Stimulated activated CD8-positive, alpha-beta memory T cell treated with anti-CD3 and anti-CD28 coated beads, Interleukin-4, amount 100 ng/mL, for 1 hour (primary cell): ENCODE measurements at places on chromosomes 3 and 15.

- no peak for DNase-seq
Measured at GRCh38 chr3:192570821-192571791, 156.2 kb downstream of the FGF12 start.

- DNase-seq: no peak
Measured at GRCh38 chr3:133843634-133844033, 38.0 kb downstream of the SRPRB start.

GRCh38 chr15:89828281-89829145, 13.9 kb upstream of the ANPEP start:
- no peak for DNase-seq

GRCh38 chr3:42001777-42002176, 39.9 kb upstream of the ULK4 start:
- no peak for DNase-seq

- DNase-seq: no peak
Measured at GRCh38 chr3:71240034-71240433, 343.5 kb downstream of the FOXP1 start.

- no peak for DNase-seq
Measured at GRCh38 chr3:11155341-11156025, 1.2 kb downstream of the HRH1 start.

- DNase-seq: no peak
Measured at GRCh38 chr15:85010386-85011159, 28.9 kb downstream of the PDE8A start.

DNA sequence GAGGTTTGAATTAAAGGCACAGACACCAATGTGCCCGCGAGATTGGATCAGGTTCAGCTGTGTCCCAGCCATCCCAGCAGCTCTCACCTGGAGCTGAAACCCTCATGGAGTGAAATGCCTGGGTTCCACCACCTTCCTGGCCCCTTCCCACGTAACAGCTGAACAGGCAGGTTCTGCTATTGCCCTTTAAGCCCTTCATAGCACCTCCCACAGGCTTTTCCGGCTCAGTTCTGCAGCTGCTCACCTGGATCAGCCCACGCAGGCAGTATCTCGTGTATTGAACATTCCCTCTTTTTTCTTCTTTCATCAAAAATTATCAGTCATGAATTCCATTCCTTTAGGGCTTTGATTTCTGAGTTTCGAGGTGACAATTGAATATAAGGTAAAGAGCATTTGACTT, 129.8 kb downstream of the SLC9A9 start:
- DNase-seq: no peak

DNA sequence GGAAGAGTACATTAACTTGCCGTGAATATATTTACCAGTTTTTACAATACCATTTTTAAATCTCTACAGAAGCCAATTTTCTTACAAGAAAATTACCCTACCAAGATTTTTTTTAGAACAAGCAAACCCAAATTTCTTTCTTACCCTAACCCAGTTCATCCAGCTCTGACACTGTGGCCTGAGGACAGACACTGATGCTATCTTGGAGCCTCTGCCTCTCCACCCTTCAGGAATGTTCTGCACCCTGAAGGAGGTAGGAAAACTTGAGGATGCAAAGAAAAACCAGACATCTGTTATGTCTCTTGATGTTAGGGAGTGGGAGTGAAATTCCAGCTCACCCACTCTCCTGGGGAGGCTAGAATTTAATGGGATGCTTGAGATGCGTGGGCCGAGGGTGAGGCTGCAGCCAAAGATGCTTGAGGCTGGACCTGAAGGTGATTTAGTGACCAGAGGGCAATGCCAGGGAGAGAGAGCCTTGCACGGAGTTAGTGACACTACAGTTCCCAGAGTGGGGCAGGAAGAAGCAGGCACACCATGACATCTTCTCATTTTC, 69.9 kb downstream of the LIPC start:
- no peak for DNase-seq

GRCh38 chr3:69250014-69250413, 127.6 kb upstream of the LMOD3 start:
- DNase-seq: no peak

GRCh38 chr15:48573780-48574179, 71.7 kb downstream of the FBN1 start:
- DNase-seq: no peak

GRCh38 chr3:194274424-194275085, 76.6 kb downstream of the CPN2 start:
- no peak for DNase-seq

GRCh38 chr3:44012160-44012899, 229.4 kb upstream of the TOPAZ1 start:
- no peak for DNase-seq

GRCh38 chr3:52798978-52799476, 4.4 kb downstream of the ITIH3 start:
- DNase-seq: no peak

DNA sequence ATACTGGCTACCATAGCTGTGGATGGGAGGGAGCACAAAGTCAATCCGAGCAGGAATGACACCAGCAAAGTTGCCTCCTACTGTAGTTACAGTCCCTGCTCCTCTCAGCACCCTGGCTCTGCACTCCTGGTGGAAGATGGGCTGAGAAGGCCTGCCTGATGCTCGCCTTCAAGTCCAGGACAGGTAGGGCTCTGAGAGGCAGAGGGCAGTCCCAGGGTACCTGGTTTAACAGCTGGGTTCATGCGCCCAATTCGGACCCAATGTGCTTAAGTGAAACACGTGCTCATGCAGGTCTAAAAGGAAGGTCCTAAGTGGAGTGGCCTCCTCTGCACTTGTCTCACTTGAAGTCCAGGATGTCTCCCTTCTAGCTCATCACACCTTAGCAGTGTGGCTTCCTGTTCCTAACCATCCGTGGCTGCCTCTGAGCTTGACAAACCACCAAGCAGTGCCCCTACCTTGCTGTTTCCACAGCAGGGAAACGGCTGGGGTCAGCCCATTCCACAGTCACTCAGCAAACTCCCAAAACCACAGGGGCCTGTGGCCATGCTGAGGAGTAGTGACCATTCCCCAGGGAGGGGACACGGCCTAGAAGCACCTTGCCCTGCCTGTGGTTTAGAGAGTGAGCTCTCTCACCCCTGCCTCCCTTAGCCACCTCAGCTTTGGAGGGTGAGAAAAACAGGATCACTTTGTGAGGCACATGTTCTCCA, 3.9 kb upstream of the MUSTN1 start:
- peak; percentile 9 for DNase-seq

GRCh38 chr15:31732726-31733125, 297.6 kb upstream of the CHRNA7 start:
- no peak for DNase-seq

- DNase-seq: no peak
Measured at GRCh38 chr3:100008081-100008698, 106.1 kb downstream of the FILIP1L start.

DNA sequence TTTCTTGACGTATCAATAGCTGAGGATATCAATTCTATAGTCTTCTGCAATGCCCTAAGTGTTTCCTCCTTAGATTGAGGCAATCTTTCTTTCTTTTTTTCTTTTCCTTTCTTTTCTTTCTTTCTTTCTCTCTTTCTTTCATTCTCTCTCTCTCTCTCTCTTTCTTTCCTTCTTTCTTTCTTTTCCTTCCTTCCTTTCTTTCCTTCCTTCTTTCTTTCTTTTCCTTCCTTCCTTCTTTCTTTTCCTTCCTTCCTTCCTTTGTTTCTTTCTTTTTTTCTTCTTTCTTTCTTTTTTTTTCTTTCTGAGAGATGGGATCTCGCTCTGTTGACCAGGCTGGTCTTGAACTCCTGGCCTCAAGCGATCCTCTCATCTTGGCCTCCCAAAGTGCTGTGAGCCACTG, 10.0 kb upstream of the DNAAF4 start:
- no peak for DNase-seq

DNA sequence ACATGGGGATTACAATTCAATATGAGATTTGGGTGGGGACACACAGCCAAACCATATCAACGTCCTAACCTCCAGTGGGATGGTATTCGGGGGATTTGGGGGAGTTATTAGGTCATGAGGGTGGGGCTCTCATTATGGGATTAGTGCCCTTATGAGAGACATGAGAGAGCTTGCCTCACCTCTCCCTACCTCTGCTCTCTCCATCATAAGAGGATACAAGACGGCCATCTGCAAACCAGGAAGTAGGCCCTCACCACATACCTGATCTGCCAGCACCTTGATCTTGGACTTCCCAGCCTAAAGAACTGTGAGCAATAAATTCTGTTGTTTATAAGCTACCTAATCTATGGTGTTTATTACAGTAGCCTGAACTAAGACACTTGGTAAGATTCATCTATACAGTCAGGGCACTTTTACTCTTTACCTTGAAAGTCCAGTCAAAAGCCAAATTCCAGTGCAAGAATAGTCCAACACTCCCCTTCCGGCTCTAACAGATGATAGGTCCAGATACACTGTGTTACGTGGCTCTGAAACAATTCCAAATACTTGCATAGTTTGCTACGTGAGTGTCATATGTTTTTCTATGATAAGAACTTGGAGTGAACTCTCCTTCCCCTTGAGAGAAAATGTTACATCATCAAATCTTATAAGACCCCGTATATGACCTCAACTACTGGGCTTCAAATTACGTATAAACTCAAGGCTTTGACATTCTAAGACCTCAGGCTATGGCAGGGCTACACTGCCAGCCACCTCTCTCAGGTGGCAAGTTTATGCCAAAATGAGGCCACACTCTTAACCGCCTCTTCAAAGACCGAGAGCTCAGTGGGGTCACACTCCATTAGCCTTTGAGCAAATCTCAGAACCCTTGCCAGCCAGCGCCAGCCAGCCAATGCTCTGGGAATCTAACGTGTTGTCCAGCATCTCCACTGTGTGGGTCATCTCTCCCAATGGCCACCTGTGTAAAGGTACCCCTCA, 129.9 kb downstream of the XXYLT1 start:
- no peak for DNase-seq

GRCh38 chr3:71754610-71755253, 1.1 kb downstream of the GPR27 start:
- DNase-seq: no peak

GRCh38 chr3:172595664-172596393, 72.6 kb upstream of the TNFSF10 start:
- DNase-seq: no peak

DNA sequence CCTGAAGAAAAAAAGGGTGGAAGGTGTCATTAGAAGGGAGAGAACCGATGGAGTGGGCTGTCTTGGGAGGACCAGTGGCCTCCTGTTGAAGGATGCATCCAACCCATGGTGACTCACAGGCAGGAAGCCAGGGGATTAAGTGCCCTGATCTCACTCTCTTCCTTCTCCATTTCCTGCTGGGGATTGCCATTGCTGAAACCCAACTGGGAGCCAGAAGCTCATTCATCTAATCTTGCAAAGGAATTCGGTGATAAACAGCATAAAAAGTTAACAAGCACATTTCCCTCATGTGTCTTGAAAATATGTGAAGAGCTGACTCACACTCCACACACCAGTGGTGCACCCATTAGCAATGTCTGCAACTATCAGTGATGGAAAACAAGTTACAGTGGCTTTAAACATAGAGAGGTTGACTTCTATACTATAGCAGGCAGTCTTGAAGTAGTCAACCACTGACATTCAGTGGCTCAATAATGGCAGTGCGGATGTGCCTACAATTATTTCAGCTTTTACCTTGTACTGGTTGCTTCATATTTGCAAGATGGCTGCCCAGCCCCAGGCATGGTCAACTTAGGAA, 12.8 kb upstream of the CSRNP1 start:
- DNase-seq: no peak

GRCh38 chr3:138681463-138682220, 73.1 kb downstream of the FAIM start:
- no peak for DNase-seq

DNA sequence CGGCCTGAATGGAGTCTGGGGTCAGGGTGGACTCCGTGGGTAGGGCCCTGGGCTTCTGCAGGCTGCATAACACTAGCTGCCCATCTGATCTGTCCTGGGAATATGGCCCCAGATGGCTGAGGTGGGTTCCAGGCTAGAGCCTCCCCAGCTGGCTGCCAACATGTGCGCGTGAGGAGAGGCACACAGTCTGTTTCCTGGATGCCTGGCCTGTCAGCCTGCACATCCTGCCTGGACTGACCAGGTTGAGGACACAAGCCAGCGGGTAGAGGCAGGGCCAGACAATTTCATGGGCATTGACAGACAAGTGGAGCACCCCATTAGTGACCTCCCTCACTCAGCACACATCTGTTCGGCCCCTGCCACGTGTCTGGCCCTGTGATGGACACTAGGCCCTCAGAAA, 29.8 kb upstream of the RPL29 start:
- DNase-seq: no peak

GRCh38 chr15:27742751-27743477, 356.2 kb downstream of the OCA2 start:
- DNase-seq: no peak

- no peak for DNase-seq
Measured at GRCh38 chr15:70198441-70199123, 100.9 kb upstream of the TLE3 start.

GRCh38 chr15:69389426-69389825, 24.7 kb upstream of the KIF23 start:
- no peak for DNase-seq

GRCh38 chr3:149975919-149976318, 5.2 kb upstream of the PFN2 start:
- no peak for DNase-seq

- DNase-seq: no peak
Measured at GRCh38 chr3:139339219-139339906, 4.5 kb upstream of the MRPS22 start.

- no peak for DNase-seq
Measured at GRCh38 chr15:36278219-36278618, 301.2 kb upstream of the CDIN1 start.

- no peak for DNase-seq
Measured at GRCh38 chr3:13495351-13495813, 15.3 kb downstream of the HDAC11 start.

DNA sequence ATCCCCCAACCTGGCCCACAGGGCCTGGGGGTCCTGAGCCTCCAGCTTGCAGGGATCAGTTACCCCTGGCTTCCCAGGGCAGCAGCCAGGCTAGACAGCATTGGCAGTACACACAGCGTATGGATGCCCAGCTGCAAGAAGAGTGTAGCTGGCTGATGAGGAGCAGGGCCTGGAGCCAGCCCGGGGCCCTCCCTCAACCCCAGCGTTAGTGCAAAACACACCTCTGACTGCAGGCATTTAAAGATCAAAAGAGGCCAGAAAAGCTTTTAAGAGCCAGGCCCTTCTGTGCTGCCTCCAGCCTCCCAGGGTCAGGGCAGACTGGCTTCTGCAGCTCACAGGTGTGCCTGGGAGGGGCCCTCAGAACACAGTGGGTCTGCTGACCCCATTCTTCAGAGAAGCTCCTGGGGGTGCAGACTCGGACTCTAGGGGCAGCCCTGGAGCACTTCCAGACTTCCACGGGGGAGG, 110.6 kb downstream of the ETFA start:
- DNase-seq: no peak

GRCh38 chr3:58039601-58040000, 31.4 kb downstream of the FLNB start:
- DNase-seq: no peak
